ENCODE measurements at places on chromosomes 2 and 18.

DNA sequence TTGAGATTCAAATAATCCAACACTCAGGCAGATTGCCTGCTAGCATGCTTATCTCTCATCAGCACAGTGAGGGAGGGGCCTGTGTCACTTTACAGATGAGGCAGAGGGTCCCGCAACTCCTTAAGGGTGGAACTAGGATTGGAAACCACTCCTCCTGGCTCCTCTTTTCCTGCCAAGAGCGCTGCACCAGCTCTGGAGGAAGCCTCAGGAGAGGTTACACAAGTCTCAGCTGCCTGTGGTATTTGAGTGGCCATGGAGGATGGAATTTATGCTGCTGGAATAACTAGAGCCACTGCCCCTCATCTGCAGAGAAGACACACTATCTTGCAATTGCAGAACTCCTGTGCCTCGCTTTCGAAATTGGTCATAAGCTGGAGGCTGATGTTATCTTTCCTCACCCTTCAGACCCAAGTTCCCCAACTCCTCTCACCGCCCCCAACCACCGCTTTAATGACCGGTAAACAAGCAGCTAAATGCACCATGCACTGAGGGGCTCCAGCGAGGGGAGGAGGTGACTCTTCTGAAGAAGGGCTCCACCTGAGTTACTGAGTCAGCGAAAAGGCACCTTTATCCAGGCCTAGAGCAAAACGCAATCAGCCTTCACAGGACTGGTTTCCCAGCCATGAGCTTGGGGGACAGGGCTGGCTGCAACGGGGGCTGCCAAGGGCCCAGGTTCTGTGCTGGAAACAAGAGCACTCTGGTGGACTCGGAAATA lies 245.8 kb downstream of the SOX11 start:
- DNase-seq: no peak

- no peak for DNase-seq
These were observed 1653.3 kb upstream of the TMEFF2 start for GRCh38 chr2:193847991-193848390.

GRCh38 chr2:169663247-169663646 lies 31.0 kb downstream of the CFAP210 start:
- DNase-seq: no peak

DNA sequence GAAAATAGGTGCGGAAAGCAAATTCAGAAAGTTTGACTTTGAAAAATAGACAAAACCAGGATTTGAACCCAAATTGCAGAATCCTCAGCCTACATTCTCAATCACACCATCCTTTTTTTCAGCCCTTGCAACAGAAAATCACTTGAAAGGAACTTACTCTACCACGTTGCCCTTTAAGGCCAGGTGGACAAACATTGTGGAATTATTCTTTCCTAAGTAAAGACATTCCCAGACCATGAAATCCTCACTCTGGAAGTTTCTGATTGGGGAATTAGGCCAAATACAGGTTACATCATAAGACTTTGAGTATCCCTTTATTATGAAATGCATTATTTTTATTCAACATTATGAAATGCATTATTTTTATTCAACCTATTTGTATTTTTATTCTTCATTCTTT lies 259.4 kb downstream of the RAD51AP2 start:
- DNase-seq: no peak

- no peak for DNase-seq
These were observed 24.7 kb downstream of the PKDCC start for GRCh38 chr2:42072349-42073118.

GRCh38 chr2:126769118-126769517 lies 113.2 kb downstream of the GYPC start:
- DNase-seq: no peak

GRCh38 chr2:107282135-107282534 lies 396.2 kb upstream of the ST6GAL2 start:
- no peak for DNase-seq

- no peak for DNase-seq
These were observed 11.8 kb downstream of the GAREM2 start for GRCh38 chr2:26184555-26185303.

DNA sequence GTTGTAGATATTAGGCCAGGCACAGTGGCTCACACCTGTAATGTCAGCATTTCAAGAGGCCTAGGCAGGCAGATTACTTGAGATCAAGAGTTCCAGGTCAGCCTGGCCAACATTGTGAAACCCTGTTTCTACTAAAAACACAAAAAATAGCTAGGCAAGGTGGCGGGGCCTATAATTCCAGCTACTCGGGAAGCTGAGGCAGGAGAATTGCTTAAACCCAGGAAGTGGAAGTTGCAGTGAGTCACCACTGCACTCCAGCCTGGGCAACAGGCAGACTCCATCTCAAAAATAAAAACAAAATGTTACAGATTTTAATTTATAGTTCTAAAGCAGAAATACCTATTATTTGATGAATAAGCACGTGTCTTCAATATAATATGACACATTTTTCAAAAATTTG lies 65.6 kb upstream of the UBXN4 start:
- no peak for DNase-seq

DNA sequence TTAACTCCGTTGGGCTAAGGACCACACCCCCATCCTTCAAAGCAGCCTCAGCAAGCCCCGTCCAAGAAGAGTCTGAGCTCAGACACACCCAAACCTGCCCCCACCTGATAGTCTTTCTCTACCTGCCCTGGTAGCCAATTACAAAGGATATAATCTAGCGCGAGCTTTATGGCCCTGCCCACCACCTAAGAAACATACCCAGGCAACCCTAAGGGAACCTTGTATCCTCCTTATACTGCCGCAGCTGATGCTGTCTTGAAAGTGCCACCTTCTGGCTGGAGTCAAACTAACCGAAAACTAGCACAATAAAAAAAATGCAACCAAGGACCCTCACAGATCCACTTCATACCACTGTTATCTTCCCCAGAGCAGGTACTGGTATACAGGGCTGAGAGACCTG lies 628.3 kb upstream of the REG3G start:
- no peak for DNase-seq

GRCh38 chr2:14861181-14861580 lies 228.7 kb downstream of the LRATD1 start:
- no peak for DNase-seq

- no peak for DNase-seq
These were observed 223.6 kb upstream of the GULP1 start for GRCh38 chr2:188068093-188068492.

DNA sequence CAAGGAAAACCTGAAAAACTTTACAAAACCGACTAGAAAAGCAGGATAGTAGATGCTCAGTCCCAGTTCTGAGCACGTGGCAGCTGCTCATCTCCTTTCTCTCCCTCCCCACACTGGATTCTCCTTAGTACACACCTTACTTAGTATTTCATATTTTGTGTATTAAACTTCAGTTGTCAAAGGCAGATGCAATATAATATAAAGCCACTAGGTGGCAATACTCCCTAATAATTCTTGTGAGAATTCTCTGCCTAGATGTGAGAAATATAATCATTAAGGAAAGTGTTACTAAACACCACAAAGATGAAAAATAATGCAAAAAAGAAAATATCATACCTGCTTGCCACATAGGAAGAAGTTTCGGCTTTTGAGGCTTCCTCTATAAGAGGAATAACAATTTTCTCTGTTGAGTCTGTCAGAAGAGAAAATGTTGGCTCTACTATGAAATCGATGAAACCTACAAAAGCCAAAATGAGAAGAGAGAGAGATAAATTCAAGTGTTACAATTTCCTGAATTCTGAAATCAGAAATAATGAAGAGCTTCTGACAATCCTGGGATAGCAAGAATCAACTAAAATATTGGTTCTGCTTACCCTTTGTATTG lies 200.6 kb downstream of the PPP1R1C start:
- DNase-seq: no peak

DNA sequence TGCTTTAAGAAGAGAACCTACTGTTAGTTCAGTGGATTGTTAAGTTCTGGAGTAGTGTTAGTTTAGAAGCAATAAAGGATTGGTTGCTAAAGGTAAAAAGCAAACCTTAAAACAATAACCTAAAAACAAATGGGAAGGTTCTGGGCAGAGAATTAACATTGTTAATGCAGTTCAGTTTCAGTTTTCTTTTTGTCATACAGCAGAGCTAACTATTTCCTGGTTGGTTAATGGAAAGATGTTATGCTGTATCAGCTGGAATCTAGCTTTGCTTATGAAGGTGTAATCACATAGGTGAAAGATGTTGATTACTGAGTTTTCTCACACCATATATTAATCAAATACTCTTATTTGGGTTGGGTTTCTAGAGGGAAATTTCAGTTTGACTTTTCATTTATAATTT lies 23.8 kb downstream of the SMAD4 start:
- no peak for DNase-seq

DNA sequence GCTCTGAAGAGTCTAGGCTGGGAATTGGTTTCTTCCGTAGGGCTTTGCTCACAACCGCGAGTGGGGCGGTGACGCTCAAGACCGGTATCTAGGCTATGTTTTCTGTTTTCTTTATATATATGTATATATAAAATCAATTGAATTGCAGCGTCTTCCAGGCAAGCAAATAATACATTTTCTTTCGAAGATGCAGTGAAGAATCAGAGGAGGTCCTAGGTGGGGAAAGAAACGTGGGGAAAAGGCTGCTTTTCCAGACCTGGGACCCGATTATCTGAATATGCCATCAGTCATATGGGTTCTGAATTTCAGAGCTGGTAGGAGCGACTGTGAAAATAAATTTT lies 714 bp upstream of the SCN9A start:
- no peak for DNase-seq

- DNase-seq: no peak
These were observed 194.0 kb downstream of the CAMKMT start for GRCh38 chr2:44555700-44556099.

DNA sequence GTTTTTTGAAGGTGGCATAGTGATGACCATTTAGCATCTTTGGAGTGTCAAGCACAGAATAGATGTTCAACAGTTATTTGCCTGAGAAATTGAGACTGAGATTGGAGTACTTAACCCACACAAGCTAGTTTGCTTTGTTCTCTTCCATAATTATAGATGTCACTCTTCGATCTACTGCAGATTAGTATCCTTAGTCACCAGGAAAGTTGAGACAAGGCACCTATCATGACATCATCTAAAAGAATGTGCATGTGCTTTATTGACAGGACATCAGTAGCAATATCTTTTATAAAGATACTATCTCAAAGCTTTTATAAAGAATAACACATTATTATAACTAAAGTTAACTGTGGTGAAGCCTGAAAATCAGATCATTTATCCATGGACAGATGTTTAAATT lies 6.4 kb downstream of the VRK2 start:
- no peak for DNase-seq

- DNase-seq: no peak
These were observed 36.0 kb downstream of the FAM110C start for GRCh38 chr2:10222-10875.

- peak; percentile 31 for DNase-seq
These were observed 19.4 kb downstream of the TEX44 start for GRCh38 chr2:231612109-231612455.

DNA sequence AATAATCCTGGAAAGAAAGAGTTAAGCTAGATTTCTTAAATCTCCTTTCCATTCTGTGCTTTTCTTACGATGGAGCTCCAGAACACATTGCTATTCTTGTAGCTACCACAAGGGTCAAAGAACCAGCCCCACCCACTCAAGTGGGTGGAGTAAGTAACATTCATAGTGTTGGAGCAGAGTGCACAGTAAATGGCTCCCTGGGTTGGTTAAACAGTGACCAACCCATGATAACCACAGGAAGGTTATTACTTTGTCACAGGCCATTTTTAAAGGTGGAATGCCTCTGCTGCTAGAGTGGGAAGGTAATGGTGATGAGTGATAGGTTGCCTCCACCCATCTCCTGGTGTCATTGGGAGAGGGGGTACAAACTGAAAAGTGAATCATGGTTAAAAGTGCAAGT lies 13.9 kb downstream of the ARPC2 start:
- no peak for DNase-seq

All from thoracic aorta (tissue), 2 donors.